ENCODE measurements at places on chromosomes 7 and 10.
A peak's percentile ranks its signal among the peaks of the same experiment; 100 is the strongest.

- no peak for DNase-seq
Measured at GRCh38 chr10:96096958-96097357, 33.1 kb upstream of the ZNF518A start.

- no peak for DNase-seq
Measured at GRCh38 chr10:1243486-1244234, 187.5 kb downstream of the WDR37 start.

DNA sequence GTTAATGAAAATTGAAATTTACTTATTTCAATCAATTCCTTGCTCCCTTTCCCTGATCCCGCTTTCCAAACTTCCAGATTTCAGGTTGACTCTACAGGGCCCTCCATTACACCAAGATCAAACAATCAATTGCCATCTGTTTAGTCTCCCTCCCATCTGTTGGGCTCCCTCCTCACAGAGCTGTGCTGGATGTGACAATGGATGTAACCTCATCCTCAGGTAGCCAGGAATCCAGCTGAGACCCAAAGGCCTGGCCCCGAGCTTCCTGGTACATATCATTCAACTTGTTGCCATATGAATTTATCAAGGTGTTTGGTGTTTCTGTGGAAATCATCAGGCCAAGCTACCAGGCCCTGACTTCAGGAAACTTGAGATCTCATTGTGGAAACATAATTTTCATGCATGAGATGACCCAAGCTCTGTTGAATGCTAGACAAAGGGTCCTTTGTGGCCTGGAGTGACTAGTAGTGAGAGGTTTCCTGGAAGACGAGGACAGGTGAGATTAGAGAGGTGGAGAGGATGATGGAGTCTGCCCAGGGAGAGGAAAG, 148.6 kb upstream of the PDE1C start:
- DNase-seq, result no peak

- DNase-seq, result no peak
Measured at GRCh38 chr7:129013048-129013724, 41.7 kb downstream of the TNPO3 start.

GRCh38 chr10:101336382-101336781, 17.6 kb upstream of the BTRC start:
- no peak for DNase-seq

- no peak for DNase-seq
Measured at GRCh38 chr10:14773551-14774213, 1.0 kb downstream of the FAM107B start.

GRCh38 chr7:77736991-77737390, 40.7 kb downstream of the RSBN1L start:
- no peak for DNase-seq

GRCh38 chr7:99955247-99955646, 20.6 kb downstream of the AZGP1 start:
- DNase-seq, result no peak

GRCh38 chr10:44180321-44181168, 204.4 kb downstream of the CXCL12 start:
- DNase-seq, result peak; percentile 19

DNA sequence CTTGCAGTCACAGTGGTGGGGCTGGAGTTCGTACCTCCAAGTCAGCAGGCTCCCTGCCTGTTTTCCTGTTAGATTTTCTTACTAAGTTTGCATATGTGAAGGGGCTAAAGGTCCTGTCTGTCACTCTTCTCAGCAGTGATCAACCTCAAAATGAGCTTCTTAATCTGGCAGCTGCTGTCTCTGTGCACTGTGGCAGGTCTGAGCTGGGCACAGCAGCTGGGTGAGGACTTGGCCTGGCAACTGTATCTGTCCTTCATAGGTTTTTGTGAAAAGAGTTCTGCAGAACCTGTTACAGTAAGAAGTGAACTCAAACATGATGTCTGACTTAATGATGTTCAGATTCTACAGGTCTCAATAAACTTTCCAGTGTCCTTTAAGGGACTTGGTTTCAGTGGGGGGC, 31.3 kb upstream of the GJD4 start:
- DNase-seq, result no peak

GRCh38 chr7:154886591-154886990, 116.3 kb downstream of the PAXIP1 start:
- DNase-seq, result no peak

GRCh38 chr7:151388007-151388297, 21.9 kb downstream of the WDR86 start:
- no peak for DNase-seq

DNA sequence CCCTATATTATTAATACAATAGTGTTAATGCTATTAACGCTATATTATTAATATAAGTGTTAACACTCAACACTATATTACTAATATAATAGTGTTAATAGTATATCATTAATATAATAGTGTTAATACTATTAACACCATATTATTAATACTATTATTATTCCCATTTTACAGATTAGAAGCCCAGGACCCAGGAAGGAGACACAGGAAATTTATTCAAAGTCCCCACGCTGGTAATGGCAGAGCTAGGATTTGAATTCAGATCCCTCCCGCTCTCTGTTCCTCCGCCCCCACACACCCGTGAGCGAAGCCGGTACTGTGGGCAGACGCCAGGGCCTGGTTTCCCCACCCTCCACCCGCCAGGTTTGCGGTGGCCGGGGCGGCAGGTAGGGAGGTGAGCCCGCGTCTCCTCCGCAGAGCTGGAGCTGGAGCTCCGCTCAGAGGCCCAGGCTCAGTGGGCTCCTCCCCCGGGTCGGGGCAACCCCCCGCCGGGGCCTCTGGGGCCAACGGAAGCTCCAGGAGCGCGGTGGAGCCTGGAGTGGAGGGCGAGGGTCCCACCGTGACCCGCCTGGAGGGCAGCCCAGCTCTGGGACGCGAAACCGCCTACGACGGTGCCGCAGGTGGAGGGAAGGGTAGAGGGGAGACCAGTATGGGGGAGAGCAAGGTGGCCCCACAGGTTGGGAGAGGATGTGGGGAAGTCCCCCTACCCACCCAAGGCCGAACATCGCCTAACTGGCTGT, at the start of gene TMEM225B:
TMEM225B (plus strand) TSS at position 506 of the 740 bp plus-strand sequence. CDS start 6,122 bp downstream, outside the sequence.
- no peak for DNase-seq

DNA sequence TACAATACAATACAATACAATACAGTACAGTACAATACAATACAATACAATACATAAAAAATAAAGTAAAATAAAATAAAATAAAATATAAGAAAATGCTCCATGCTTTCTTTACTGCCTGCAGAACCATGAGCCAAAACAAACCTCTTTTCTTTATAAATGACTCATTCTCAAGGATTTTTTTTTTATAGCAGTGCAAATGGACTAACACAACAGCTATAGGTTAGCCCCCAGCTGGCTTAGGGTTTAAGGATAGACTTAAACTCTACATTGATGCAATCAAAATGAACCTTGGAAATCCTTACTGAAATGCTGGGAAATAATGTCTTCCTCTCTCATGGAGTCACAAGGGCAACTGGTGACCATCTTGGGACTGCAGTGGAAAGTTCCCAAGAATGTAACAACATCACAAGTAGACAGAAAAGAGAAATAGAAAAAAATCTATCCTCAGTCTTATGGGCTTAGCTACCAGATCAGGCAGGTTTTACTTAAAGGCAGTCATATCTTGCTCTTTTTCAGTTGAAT, 348.9 kb downstream of the ARL4A start:
- DNase-seq, result no peak

DNA sequence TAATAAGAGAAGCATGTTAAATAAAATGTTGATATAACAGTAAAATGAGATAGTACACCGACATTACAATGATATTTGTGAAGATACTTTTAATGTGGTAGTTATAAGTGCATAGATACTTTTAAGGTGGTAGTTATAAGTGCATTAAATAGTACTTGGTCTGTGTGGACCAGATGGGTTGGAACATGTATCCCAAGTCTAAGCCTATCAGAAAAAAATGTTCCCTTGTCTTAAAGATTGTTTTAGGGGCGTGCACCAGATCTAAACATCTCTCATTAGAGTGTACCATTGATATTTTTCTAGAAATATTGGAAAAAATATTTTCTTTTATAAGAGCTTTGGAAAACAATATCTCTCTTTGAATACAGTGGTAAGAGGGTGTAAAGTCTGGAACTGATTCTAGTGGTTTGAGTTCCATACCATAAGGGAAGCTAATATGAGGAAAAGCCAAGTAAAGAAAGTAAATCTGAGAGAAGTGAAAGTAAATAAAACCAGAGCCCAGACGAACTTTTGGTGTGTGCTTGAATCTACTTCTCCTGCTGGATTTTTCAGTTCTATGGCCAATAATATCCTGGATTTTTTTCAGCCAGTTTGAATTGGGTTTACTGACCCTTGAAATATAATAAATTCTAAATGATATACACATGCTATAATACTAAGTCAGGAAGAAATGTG, 175.3 kb downstream of the MBL2 start:
- no peak for DNase-seq

DNA sequence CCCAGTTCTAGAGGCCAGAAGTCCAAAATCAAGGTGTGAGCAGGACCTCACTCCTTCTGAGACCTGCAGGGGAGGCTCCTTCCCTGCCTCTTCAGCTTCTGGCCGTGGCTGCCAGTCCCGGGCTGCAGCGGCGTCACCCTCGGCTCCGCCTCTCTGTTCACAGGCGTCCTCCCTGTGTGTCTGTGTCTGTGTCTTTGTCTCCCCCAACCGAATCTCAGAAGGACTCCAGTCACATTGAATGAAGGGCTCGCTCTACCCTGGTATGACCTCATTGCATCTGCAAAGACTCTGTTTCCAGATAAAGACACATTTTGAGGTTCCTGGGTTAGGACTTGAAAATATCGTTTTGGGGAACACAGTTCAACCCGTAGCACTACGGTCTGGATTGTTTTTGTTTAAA, 33.1 kb upstream of the GALNT11 start:
- DNase-seq, result no peak
